ENCODE measurements at places on chromosomes 5 and 9. TPM values are rescaled to one million over a fixed set of nuclear protein-coding genes. Genes with fewer than 3 reads are reported as not detected.
A peak's percentile ranks its signal among the peaks of the same experiment; 100 is the strongest.

GRCh38 chr9:131464354-131465000, 38.2 kb upstream of the POMT1 start:
- no peaks in the 10 kb centered on the region for H3K4me1 ChIP-seq
- no peaks in the 10 kb centered on the region for H3K27me3 ChIP-seq
- no peak overlapping the region for H3K4me3 ChIP-seq
- DNase-seq, result no peak
- H3K36me3 ChIP-seq, result peaks cover 91% of the 10 kb centered on the region
- H3K27ac ChIP-seq, result no peak overlapping the region

DNA sequence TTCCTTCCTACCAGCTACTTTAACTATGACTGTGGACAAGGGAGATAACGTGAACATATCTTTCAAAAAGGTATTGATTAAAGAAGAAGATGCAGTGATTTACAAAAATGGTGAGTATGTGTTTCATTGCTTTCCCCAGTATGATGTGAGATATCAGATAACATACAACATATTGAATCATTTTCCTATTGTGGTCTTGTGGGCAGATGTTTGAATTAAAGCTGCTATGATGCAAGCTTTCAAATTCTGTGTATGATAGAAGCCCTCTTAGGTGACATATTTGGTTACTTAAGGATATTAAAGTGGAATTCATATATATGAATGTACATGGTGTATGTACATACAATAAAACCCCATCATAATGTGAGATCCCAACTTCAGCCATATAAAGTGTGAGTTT, 59.5 kb downstream of the TEK start:
- H3K27ac ChIP-seq, result no peak overlapping the region
- H3K4me1 ChIP-seq, result peaks cover 14% of the 10 kb centered on the region
- no peak for DNase-seq
- no peaks in the 10 kb centered on the region for H3K36me3 ChIP-seq
- no peaks in the 10 kb centered on the region for H3K27me3 ChIP-seq

GRCh38 chr9:128999581-129000206, 28.4 kb downstream of the SH3GLB2 start:
- no peak overlapping the region for H3K27ac ChIP-seq
- no peaks in the 10 kb centered on the region for H3K27me3 ChIP-seq
- H3K36me3 ChIP-seq, result peaks cover 91% of the 10 kb centered on the region

GRCh38 chr9:125839317-125839716, 92.1 kb downstream of the PBX3 start:
- H3K4me3 ChIP-seq, result no peak overlapping the region
- H3K36me3 ChIP-seq, result no peaks in the 10 kb centered on the region
- no peaks in the 10 kb centered on the region for H3K27me3 ChIP-seq
- no peak overlapping the region for H3K27ac ChIP-seq
- no peak for DNase-seq

DNA sequence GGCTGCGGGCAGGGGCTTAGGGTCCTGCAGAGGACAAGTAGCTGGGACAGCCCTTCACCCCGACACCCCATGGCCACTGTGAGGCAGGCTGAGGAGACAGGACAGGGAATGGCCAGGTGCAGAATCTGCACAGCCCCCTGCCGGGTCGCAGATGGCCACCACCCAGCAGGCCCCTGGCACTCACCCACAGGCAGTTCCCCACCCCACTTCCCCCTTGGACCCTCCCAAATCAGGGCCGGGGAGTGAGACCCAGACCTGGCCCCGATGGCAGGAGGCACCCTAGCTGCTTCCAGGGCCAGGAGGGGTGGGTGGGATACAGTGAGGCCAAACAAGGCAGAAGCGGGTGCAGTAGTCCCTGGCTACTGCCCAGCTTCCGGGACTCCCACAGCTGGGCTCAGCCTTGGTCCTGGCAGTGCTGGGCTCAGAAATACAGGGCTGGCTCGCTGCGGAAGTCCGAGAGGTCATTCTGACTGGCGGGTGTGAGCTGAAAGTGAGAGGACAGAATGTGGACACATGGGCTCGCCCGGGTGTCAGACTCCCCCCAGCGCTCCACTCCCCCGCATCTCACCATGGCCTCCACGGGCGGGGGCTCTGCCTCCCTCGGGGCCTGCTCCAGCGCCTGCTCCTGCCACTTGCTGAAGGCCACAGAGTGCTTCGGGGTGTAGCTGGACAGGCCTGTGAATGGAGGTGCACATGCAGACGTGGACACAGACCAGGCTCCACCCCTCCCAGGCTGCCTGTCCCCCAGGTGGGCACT, 3.4 kb downstream of the SSNA1 start:
- no peak overlapping the region for H3K4me3 ChIP-seq
- no peaks in the 10 kb centered on the region for H3K27me3 ChIP-seq
- H3K27ac ChIP-seq, result no peak overlapping the region
- DNase-seq, result no peak
- H3K4me1 ChIP-seq, result peaks cover 24% of the 10 kb centered on the region

DNA sequence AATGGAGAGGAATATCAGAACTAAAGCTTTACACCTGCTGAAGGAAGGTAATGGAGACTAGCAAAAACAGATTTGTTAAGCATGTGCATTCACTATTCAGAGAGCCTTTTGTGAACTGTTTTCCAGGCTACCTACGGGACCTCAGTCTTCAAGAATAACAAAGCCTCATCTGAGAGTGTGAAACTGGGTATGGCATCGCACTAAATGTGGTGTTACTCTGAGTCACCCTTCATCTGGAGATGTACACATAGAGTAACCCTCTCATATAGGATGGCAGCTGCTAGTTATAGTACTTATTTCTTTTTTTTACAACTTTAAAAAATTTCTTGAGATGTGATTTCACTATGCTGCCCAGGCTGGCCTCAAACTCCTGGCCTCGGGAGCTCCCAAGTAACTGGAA, 306.8 kb downstream of the ZNF608 start:
- no peak for DNase-seq
- no peak overlapping the region for H3K4me3 ChIP-seq
- H3K36me3 ChIP-seq, result no peaks in the 10 kb centered on the region
- H3K4me1 ChIP-seq, result no peaks in the 10 kb centered on the region
- H3K27me3 ChIP-seq, result no peaks in the 10 kb centered on the region

DNA sequence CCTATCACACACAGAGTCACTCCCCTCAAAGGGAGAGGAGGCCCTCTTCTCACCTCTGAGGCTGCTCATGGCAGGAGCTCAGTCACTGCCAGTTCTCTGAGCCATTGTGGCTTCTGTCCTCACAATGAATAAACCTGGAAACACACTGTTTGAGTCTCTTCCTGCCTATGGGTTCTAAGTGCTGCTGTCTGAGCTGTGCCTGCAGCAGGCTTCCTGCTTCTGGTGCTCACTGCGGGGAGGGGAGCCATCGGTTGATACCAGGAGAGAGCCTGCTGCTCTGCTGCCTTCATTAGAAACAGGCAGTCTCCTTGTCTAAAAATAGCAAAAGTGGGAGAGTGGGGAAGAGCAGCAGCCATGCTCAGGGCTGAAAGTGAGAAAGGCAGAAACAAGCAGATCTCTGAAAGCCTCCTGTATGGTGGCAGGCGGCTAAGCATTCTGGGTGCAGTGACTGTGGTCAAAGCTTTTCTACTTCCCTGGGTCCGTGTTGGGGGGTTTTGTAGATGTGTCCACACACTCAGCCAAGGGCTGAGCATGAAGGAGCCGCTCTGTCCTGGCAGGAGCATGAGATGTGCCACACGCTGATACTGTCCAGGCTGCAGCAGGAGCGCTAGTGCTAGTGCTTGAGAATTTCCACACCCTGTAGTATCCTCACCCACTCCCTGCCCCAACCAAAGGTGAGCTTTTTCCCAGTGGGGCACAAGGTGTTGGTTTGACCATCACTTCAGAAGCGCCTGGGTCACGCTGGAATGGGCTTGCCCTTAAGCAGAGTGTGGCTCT, 34.2 kb downstream of the PRKACG start:
- H3K27me3 ChIP-seq, result no peaks in the 10 kb centered on the region
- H3K36me3 ChIP-seq, result no peaks in the 10 kb centered on the region
- H3K27ac ChIP-seq, result no peak overlapping the region

- no peak overlapping the region for H3K27ac ChIP-seq
- H3K27me3 ChIP-seq, result 0 out of 2 replicates have a peak, but pooled peaks cover 6% of the 10 kb centered on the region
- H3K4me3 ChIP-seq, result no peak overlapping the region
- DNase-seq, result peak; percentile 68
Measured at GRCh38 chr9:98971168-98971914, 27.6 kb downstream of the COL15A1 start.

DNA sequence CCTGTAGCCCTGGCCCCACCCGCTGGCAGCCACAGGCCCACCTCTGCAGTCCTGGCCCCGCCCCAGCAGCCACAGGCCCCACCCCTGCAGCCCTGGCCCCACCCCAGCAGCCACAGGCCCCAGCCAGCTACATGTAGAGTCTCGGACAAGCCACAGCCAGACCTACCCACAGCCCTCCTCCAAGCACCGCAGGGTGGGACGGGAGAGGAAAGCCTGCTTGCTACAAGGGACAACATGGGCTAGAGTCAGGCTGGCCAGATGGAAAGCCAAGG, 49.5 kb upstream of the SARDH start:
- peaks cover 85% of the 10 kb centered on the region for H3K36me3 ChIP-seq
- H3K27ac ChIP-seq, result no peak overlapping the region
- no peaks in the 10 kb centered on the region for H3K27me3 ChIP-seq
- no peak for DNase-seq

- DNase-seq, result peak; percentile 89
- H3K4me1 ChIP-seq, result peaks cover 4% of the 10 kb centered on the region
- H3K27ac ChIP-seq, result no peak overlapping the region
- no peak overlapping the region for H3K4me3 ChIP-seq
- H3K36me3 ChIP-seq, result no peaks in the 10 kb centered on the region
- no peaks in the 10 kb centered on the region for H3K27me3 ChIP-seq
Measured at GRCh38 chr5:140372971-140373487, 13.0 kb downstream of the SLC4A9 start.

GRCh38 chr9:135037521-135038250, 49.8 kb upstream of the OLFM1 start:
- peak; percentile 25 for DNase-seq
- no peaks in the 10 kb centered on the region for H3K36me3 ChIP-seq
- no peak overlapping the region for H3K4me3 ChIP-seq
- H3K4me1 ChIP-seq, result no peaks in the 10 kb centered on the region
- H3K27ac ChIP-seq, result no peak overlapping the region
- peaks cover 24% of the 10 kb centered on the region for H3K27me3 ChIP-seq

- no peaks in the 10 kb centered on the region for H3K27me3 ChIP-seq
- no peaks in the 10 kb centered on the region for H3K4me1 ChIP-seq
- no peak for DNase-seq
- no peak overlapping the region for H3K27ac ChIP-seq
- H3K36me3 ChIP-seq, result no peaks in the 10 kb centered on the region
Measured at GRCh38 chr9:105444130-105444529, 3.7 kb upstream of the FSD1L start.

DNA sequence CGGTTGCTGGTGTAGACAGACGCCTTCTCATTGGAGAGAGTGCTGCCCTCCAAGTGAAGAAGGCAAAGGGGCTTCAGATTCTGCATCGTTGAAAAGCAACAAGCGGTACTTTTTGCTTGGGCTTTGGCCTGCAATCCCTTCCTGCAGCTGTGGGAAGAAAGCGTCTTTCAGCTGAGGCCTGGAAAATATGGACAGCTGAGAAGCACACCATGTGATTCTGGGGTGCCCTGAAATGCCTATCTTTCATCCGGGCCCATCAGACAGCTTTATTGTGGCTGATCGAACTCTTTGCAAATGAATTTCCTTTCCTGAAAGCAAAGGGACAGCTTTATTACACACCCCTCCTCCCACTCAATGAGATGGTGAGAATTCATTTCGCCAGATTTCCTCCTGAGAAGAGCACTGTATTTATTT, 74.0 kb downstream of the NSG2 start:
- no peak overlapping the region for H3K27ac ChIP-seq
- H3K4me1 ChIP-seq, result no peaks in the 10 kb centered on the region
- no peak overlapping the region for H3K4me3 ChIP-seq
- DNase-seq, result no peak
- 0 out of 2 replicates have a peak, but pooled peaks cover 3% of the 10 kb centered on the region for H3K27me3 ChIP-seq
- H3K36me3 ChIP-seq, result no peaks in the 10 kb centered on the region

DNA sequence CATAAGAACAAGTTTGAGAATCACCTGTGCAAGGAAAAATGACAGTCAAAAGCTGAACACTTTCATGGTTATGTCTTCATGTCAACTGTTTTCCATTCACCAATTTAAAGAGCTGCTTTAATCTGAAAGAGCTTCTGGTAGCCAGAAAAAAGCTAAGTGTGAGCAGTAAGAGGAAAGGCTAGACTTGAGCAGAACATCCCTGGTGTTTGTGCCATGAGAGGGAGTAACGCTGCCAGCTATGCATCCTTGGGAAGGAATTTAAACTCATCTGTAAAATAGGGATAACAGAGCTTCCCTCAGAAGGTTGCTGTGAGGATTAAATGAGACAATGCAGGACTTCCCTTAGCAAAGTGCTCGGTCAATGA, 193.7 kb downstream of the MAPKAP1 start:
- H3K27ac ChIP-seq, result peak overlapping the region; percentile 26
- H3K27me3 ChIP-seq, result no peaks in the 10 kb centered on the region
- peaks cover 11% of the 10 kb centered on the region for H3K4me1 ChIP-seq
- H3K36me3 ChIP-seq, result no peaks in the 10 kb centered on the region
- H3K4me3 ChIP-seq, result peak overlapping the region; percentile 29
- DNase-seq, result no peak

DNA sequence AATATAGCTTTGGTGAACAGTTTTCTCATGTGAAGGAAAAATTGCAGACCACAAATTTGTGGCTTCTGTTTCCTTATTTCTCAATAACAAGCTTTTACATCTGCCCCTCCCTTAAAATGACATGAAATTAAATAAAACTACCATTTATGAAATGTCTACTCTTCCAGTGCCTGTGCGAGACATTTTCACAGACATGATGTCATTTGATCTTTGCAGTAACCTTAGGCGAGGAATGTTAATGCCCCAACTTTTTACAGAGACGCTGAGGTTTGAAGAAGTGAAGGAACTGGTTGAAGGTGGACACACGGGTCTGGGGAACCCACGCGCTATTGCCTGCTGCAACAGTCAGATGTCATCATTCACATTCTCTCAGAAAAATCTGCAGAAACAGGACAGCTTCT, 61.5 kb downstream of the OSTF1 start:
- H3K36me3 ChIP-seq, result no peaks in the 10 kb centered on the region
- no peak for DNase-seq
- H3K4me3 ChIP-seq, result no peak overlapping the region
- no peak overlapping the region for H3K27ac ChIP-seq
- peaks cover 19% of the 10 kb centered on the region for H3K4me1 ChIP-seq

DNA sequence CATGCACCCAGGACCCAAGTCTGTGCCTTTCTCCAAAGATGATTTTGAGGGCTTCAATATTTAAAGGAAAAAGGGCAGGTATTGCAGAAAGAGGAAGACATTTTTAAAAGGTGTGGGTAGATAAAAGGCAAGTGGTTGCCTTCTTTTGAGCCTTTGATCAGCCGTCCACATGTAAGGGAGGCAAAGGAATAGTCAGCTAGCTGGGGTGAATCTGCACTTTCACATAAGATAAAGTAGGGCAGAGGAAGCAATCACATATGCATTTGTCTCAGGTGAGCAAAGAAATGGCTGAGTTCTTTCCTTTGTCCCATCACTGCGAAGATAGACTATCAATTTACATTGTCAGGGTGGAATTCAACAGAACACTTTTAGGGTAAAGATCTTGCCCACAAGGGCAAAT, 19.9 kb downstream of the MGAT1 start:
- H3K36me3 ChIP-seq, result peaks cover 15% of the 10 kb centered on the region
- no peak overlapping the region for H3K27ac ChIP-seq
- peaks cover 44% of the 10 kb centered on the region for H3K4me1 ChIP-seq

Gene MCIDAS
- total RNA-seq, result 0.08 TPM

Gene SLCO6A1
- total RNA-seq, result not detected

Gene CACFD1
- total RNA-seq, result 2.9 TPM

Gene NR4A3
- not detected for total RNA-seq

Gene DIRAS2
- not detected for total RNA-seq

Gene CPEB4
- 27.1 TPM for total RNA-seq

Gene FLT4
- not detected for total RNA-seq

Gene TICAM2
- 22.1 TPM for total RNA-seq

Gene SLC34A3
- total RNA-seq, result not detected

Gene TAF1L
- not detected for total RNA-seq

Gene SAPCD2
- total RNA-seq, result 24.9 TPM

Gene C5orf22
- total RNA-seq, result 18.3 TPM

Measured in SJSA1 (cell line).